NCI-H1694 (cell line): ENCODE measurements at places on chromosomes 2 and 18.

- DNase-seq, result no peak
These were observed 12.4 kb downstream of the KLHL14 start for GRCh38 chr18:32760391-32760790.

GRCh38 chr2:64865831-64866345, 123.3 kb upstream of the SLC1A4 start:
- DNase-seq, result no peak

GRCh38 chr2:180716186-180717180, 263.9 kb upstream of the UBE2E3 start:
- DNase-seq, result no peak

GRCh38 chr2:236554629-236555282, 14.9 kb upstream of the ACKR3 start:
- DNase-seq, result no peak

DNA sequence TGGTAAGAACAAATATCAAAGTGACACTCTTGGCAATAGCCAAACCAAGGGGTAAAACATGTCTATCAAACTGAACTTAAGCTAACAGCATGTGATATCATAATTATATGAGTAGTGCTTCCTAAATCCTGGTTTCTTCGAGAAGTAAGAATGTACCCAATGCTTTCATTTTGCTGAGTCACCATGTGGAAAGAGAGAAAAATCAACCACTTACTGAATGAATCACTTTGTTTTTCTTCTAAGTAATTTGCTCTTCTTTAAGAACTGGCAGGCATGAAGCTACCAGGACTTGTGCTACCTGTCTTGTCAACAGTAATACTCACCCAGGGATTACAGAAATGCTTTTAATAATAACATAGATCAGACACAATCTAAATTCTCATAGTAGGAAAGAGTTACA, 19.0 kb upstream of the DUSP19 start:
- DNase-seq, result no peak

- DNase-seq, result peak; percentile 65
These were observed 52.4 kb downstream of the LPIN1 start for GRCh38 chr2:11798701-11799435.

GRCh38 chr18:21914739-21915319, 174.2 kb downstream of the MIB1 start:
- DNase-seq, result peak; percentile 1

DNA sequence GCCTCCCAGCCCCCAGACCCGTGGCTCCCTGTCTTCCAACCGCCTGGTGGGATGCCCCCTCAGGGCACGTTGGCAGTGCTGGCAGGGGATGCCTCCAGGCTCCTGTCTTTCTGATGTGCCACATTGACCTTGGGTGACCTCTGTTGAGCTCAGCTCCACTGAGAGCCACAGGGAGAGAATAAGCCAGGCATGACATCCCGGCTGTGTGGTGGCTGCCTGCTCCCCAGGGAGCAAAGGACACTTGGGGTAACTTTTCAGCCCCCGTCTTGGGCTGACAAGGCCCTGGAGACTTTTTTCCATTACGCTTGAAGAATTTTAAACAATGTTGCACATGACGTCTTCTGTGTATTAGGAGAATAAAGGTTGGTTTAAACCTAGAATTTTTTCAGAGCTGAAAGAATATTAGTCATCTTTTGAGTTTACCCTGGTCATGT, 246.0 kb downstream of the TSN start:
- DNase-seq, result no peak

GRCh38 chr2:112277596-112278220, 2.3 kb downstream of the ZC3H6 start:
- DNase-seq, result no peak

DNA sequence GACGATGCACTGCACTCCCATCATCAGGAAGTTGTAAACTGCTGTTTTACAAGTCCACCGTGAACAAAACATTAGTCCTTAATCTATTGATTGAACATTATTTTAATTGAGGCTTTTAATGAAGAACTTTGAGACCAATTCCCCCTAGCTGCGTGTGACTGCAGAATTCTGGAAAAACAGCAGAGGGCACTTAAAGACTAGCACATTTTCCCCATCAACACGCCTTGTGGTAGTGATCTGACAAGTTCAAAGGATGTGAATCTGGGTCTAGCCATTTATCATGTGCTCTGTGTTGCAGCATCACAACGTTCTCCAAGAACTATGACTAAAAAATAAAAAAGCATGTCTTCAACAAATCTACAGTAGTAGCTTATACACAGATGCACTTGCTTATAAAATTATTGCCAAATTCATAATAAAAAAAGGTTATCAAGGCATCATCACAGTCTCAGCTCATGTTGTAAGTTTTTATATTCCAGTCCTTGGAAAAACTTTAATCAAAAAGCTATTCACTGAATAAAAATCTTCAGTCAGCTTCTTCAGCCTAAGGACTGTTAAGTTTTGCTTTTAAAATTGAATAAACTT, 35.8 kb downstream of the SKOR2 start:
- DNase-seq, result peak; percentile 63

GRCh38 chr18:69789794-69790193, 157.9 kb downstream of the CD226 start:
- no peak for DNase-seq

DNA sequence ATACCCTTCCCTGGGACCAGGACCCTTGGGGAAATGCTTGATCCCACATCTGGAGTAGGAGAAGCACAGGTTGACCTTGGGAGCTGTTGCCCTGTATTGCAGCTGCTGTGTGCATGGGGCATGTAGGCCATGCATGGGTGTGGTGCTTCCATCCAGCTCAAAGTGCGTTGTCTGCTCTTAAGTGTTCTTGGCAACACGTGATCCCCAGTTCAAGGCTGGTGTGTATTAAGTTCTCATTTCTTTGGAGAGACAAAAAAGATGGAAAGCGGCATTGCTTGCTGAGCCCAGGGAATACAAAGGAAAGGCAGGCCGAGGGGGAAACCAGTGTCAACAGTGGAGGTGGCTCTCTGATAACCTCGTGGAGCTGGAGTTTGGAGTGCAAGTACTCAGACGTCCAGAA, 110.7 kb downstream of the RTP5 start:
- no peak for DNase-seq

- no peak for DNase-seq
These were observed 3.9 kb upstream of the PRELID3A start for GRCh38 chr18:12403601-12404506.

DNA sequence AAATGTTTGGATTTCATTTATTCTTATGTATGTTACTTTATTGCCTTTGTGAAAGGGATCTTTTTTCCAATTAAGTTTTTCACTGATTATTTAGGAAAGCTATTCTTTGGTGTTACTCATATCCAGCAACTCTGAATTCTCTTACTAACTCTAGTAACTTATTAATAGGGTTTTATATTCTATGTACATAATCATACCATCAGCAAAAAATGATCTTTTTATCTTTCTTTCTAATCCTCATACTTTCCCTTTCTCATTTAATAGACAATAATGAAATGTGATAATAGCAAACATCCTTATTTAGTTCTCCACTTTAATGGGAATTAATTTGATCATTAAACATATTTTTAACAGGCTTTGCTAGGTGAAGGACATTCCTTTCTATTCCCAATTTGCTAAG, 12.3 kb upstream of the CDKL4 start:
- DNase-seq, result no peak

- DNase-seq, result no peak
These were observed 153.3 kb downstream of the RAPGEF4 start for GRCh38 chr2:172888714-172889669.

GRCh38 chr2:45895241-45895861, 243.9 kb downstream of the PRKCE start:
- no peak for DNase-seq

DNA sequence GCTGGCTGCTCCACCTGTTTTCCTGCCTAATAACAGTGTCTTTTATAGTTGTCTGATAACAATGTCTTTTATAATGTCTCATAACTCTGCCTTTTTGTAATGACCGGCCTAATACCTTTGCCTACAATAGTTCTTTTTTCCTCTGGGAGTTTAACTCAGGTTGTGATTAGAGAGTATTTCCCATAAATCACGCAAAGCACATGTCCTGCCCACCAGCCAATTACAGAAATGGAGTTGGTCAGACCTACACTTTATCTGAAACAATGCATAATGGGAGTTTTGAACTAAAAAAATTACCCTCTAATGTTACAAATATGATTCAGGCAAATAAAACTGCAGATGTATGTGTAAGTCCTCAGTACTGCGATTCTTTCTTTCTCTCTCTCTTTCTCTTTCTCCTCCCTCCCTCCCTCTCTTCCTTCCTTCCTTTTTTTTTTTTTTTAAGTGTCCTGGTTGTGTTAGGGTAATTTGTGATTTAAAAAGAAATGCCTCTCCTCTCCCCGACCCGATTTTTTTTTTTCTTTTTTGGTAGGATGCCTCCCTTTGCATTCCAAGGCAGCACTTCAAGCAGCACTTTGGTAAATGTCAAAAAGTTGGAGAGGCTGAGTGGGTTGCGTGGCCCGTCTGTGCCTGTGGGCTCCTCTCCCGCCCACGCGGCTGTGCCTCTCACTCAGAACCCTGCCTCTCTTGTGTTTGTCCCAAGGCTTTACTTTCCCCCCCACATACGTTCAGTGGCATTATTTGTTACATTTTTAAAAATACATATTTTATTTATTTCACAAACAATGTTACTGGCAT, 147.3 kb downstream of the AGAP1 start:
- DNase-seq, result no peak

- DNase-seq, result no peak
These were observed 276.3 kb downstream of the KCNS3 start for GRCh38 chr2:18154812-18155211.

DNA sequence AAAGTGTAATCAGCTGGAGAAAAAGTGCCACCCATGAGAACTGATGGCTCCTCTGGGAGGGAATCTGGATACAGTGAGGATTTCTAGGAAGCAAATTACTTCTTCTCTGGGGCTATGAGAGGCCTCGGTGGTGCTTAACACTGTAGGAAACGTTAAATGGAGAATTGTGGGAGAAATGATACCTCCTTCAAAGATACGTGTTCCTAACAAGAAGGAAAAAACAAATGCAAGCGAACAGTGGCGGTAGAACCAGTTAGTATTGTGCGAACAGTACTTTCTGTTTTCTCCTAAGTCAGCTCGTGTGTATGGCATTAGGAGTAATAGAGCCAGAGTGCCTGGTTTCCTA, 587 bp upstream of the MTIF2 start:
- no peak for DNase-seq

GRCh38 chr2:68857855-68858456, 13.2 kb downstream of the BMP10 start:
- DNase-seq, result no peak

GRCh38 chr2:74536166-74536950, 6.6 kb downstream of the HTRA2 start:
- DNase-seq, result no peak

- no peak for DNase-seq
These were observed 91.7 kb downstream of the DYSF start for GRCh38 chr2:71544919-71545571.

GRCh38 chr2:43201497-43201896, 24.9 kb downstream of the ZFP36L2 start:
- DNase-seq, result no peak
